Right renal cortex interstitium (tissue), 3 donors: ENCODE measurements at places on chromosomes 12 and 14.

DNA sequence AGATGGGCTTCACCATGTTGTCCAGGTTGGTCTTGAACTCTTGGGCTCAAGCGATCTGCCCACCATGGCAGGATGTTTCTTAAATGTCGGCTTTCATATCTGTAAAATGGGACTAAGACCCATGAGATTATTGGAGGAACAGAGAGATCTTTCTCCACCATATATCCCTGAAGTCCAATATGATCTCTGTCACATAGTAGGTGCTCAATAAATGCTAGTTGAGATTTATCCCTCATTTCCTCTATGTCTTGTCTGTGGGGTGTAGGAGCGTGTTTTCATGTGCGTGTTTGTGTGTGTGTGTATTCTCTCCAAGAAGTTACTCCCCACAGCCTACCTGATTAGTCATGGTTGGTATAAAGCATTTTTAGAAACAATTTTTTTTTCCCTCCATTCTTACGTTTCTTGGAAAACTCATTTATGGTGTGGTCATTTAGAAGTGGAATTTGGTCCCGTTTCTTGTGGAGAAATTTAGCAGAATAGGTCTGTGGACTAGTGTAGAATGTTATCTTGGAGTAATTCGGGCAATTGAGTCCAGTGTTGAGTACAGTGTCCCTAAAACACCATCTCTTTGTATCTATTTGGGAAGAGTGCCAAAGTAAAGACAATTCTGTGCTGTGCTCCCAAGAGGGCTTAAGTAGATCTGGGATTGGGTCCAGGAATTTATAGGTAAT lies 4.3 kb downstream of the STRAP start:
- DNase-seq, result no peak

DNA sequence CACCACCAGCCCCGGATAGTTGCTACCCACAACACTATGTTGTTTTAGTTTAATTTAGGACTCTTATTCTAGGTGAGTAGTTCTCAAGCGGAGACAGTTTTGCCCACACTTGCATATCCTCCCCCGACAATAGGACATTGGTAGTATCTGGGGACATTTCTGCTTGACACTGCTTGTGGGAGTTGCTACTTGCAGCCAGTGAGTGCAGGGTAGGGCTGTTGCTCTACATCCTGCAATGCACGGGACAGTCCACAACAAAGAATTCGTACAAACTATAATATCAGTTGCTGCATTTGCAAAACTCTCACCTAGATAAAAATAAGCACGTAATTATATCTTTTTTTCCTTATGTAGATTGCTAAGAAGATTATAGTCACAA lies 111.8 kb upstream of the DNM1L start:
- DNase-seq, result no peak

DNA sequence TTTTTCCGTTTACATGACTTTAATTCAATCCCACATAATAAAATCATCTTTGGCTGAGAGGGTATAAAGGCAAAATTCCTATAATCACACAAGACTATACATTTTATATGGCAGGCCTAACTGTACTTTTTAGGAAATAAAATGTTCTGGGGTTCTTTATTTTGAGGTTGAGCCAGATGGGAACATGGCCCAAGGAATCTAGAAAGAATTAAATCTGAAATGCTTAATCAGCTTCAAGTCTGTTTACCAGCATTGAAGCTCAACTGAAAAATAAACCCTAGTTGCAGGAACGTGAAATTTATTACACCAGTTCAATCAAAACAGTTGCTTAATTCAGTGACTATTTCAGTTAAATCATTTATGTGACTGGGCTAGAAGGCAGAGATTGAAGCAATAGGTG lies 191.0 kb upstream of the BTG1 start:
- DNase-seq, result no peak

- no peak for DNase-seq
These were observed 54.1 kb downstream of the FBRSL1 start for GRCh38 chr12:132544080-132544397.

- no peak for DNase-seq
These were observed 10.4 kb downstream of the KRT83 start for GRCh38 chr12:52310622-52311284.

DNA sequence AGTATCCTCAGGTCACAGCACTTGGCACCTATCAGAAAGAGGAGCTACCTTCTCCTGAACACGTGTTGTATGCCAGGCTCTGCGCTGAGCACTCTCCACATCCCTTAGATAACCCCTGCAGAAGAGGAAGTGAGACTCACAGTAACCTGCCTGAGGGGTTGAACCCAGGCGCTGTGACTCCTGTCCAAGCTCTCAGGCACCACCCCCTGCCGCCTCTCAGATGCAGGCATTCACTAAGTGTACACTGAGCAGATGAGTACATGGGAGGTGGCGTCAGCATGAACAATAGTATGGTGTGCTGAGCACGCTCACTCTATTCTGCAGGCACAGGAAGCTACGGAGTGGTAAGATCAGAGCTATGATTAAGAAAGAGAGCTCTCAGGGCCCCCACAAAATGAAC lies 21.0 kb upstream of the RIC8B start:
- no peak for DNase-seq

DNA sequence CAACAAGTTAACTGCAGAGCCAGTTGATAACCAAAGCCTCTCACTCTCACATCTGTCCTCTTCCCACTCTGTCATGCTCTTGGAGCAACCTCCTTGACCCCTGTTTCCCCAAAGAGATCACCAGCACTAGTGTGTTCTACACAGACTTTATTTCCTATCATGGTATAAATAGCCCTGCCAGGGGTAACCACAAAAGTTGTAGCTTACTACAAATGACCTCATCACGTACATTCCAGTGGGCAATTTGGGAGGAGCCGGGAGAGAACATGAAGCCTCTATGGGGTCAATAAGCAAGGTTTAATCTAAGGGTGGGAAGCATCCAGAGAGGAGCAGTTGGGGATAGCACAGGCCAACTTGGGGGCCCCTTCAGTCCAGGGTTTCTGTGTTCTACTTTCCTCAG lies 186.5 kb downstream of the KCNA5 start:
- no peak for DNase-seq

DNA sequence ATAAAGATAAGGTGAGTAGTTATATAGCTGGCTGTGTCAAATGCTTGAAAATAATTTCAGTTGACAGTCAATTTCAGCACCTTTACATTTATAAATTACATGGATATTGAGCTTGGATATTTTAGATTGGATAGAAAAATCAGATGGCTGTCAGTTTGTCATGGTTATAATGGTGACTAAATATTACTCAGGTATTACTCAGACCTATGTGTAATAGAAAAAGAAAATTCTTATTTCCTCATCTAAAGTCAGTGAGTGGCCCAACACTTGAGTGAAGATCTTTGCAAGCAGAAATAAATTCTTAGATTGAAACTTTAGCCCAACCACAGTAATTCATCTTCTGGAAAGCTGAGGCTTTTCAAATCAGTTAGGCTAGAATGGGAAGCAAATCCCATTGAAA lies 354.4 kb downstream of the NAV3 start:
- DNase-seq, result no peak

- DNase-seq, result no peak
These were observed 113.2 kb upstream of the PPFIA2 start for GRCh38 chr12:81872400-81872799.

DNA sequence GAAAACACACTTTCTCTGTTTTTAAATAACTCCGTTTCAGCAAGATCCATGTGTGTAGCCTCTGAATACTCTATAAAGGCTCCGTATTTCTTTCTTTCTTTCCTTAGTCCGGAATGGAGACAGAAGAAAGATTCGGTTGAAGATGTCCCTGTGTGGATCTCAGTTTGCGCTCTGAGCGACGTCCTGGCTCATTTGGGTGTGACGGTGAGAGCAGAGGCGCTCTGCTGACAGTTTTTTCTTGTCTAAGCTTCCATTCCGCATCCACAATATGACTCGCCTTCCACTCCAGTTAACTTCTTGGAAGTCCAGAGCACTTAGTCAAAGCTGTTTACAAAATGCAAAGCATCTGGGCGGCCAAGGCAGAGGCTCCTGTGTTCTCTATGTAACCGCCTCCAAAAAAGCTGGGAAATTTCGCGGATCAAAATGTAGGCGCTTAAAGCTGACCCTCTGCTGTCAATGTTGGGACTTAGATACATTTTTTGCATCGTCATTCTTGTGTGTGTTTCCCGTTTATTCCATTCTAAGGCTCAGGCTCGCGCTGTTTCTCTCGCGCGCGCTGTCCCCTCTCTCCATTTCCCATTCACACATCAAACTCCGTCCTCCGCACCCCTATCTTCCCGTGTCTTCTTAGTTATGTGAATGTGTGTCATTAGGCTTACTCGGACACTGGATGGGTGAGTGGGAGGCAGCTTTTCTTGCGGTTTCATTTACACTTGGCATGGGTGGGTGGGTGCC lies 880 bp upstream of the FLRT2 start:
- no peak for DNase-seq

DNA sequence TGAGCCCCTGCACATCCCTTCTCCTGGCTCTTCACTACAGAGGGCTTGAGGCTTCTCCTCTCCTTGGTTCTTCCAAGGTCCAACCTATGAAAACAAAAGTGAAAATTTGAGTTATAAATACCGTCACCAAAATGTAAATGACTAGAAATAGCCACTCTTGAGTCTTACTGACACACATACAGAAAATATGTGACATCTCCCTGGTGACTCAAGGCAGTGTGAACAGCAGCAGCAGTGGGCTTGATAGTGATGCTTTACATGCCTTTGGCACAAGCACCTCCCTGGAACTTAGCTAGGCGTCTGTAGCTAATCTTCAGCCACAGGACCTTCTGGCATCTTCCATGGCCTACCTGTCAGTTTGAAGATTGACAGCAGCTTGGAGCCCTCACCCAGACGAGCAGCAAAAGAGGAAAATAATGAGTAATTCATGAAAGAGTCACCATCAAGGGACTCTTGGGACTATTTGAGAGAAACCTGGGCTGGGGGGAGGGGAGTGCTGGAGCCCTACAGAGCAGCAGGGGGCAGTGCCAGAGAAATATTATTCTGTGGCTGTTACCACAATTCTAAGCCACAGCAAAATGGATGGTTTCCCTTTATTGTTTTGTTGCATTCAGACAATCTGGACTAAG lies 158.0 kb downstream of the KCNK10 start:
- DNase-seq, result no peak

- no peak for DNase-seq
These were observed 7.3 kb upstream of the ITFG2 start for GRCh38 chr12:2805143-2805520.

- DNase-seq, result no peak
These were observed 210.8 kb upstream of the BTG1 start for GRCh38 chr12:92356425-92356824.

GRCh38 chr14:33979613-33980276 lies 28.9 kb upstream of the EGLN3 start:
- no peak for DNase-seq

- DNase-seq, result no peak
These were observed 40.2 kb downstream of the STAB2 start for GRCh38 chr12:103627189-103627855.

DNA sequence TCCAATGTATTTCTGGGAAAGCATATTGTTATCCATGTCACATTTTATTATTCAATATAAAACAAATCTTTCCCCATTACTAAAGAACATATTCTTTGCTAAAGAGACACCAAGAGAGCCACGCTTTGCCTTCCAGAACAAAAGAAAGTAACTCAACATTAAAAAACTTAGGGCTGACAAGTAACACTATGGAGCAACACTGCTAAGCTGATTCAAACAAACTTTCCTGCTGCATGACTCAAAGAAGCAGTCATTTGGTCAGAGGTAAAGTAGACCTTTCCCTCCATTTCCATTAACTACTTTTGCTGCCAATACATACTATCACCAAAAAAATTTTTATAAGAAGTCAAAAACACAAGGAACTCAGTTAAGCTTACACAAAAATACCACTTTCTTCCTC lies 83.0 kb downstream of the DENND5B start:
- DNase-seq, result no peak

- DNase-seq, result peak; percentile 40
These were observed 91.8 kb downstream of the EML1 start for GRCh38 chr14:99884834-99885648.

GRCh38 chr12:67442347-67442841 lies 173.2 kb downstream of the CAND1 start:
- no peak for DNase-seq

DNA sequence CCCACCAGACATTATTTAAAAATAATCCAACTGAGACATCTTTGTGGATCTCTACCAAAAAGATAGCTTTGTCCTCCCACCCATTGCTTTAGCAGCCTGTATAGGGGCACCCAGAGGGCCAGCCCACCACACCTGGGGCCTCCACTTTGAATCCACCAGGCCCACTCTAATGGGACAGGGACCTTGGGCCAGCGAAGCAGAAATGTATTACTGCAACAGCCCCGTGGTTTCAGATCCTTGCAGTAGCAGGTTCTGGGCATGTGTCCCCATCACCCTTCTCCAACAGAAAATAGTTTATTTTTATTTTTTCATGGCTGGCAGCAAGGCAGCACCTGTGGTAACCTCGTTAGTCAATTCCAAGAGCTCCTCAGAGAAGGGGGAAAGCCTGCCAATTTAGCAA lies 218.4 kb downstream of the ZFP36L1 start:
- no peak for DNase-seq

DNA sequence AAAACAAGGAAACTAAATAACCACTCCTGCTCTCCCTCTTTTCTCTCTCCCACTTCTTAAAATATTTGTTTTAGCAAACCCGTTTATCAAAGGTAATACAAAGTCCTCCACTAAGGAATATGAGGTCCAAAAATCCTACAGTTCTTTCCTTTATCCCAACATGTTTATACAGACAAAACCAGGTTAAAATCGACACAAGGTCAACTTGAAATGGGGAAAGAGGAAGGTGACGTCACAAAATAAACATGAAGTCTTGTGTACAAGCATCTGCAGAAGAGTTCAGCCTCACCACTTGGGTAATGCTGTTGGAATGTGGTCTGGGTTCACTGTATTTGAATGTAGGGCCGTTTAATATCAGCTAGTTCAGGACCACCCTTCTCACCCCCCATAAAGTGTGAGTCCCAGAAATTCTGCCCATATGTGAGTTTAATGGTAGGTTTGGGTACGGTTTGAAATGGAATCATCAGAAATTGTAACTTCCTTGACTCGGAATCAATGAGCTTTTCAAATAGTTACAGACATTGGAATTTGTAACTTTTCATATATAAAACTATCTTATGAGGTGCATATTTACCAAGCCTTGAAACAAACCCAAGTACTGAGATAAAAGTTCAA lies 120.0 kb upstream of the SLC38A2 start:
- no peak for DNase-seq

- DNase-seq, result no peak
These were observed 279.8 kb upstream of the DIO2 start for GRCh38 chr14:80491131-80491530.
